ENCODE measurements at places on chromosomes 7 and 10.
A peak's percentile ranks its signal among the peaks of the same experiment; 100 is the strongest.

DNA sequence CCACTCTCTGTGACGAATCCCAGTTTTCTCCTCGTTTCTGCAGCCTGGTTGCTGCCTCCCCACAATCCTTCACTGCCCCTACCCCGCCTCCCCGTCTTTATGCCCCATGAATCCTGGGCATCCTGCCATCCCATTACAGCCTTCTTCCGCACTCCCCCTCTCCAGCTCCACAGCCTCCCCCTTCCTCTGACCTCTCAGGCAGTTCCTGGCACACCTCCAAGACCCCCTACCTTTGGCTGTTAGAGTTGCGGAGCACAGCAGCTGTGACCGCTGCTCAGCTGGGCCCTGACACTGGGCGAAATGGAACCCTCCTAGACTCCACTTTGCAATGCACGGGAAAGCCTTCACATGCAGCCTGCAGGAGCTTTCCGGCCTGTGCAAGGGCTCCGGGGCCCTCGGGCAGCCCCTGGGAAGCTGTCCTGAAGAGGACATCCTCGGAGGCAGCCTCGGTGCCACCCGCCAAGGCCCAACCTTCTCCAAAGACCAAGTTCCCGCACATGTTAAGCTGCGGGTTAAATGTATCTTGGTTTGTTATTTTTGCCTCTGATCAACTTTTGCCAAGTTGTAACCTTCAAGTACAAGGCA lies 400.7 kb upstream of the MKI67 start:
- DNase-seq = no peak

DNA sequence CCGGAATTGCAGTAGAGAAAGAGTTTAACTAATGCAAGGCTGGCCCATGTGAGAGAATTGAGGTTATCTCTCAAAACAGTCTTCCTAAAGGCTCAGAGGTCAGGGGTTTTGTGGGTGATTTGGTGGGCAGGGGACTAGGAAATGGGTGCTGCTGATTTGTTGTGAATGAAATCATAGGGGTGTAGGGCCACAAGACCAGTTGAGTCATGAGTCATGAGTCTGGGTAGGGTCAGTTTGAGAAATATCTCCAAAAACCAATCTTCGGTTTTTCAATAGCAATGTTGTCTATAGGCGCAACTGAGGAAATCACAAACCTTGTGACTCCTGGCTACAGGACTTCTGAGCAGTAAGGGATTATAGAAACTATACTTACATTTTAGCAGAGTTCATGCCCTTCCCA lies 460.0 kb upstream of the NRP1 start:
- no peak for DNase-seq

DNA sequence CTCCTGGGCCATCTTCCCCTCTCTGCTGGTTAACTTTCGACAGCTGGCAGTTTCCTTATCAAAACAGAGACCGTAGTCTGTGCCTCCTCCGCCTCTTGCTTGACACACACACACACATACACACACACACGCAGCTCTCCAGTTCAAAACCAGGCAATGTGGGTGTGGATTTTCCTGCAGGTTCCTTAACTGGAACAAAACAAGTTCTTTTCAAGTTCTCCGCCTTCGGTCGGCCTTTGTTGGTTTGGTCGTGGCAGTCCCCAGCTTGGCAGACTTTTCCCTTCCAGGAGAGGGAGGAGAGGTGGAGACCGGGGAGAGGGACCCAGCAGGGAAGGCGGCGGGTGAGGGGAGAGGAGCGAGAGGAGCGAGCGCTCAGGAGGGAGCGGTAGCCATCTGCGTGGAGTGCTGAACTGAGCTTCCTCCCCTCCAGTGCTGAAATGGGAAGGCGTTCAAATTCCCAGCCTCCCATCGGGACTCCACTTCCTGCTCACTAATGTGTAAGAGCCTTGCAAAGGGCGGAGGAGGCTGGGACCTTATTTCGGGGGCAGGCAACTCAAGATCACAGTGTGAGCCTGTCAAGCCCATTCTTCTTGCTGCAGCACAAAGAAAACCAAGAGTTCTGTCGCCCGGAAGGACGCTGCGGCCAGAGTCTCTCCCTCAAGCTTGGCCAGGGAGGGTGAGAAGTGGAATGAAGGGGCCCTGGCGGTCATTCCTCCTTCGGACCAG lies 120.6 kb downstream of the PRPF18 start:
- peak; percentile 78 for DNase-seq

DNA sequence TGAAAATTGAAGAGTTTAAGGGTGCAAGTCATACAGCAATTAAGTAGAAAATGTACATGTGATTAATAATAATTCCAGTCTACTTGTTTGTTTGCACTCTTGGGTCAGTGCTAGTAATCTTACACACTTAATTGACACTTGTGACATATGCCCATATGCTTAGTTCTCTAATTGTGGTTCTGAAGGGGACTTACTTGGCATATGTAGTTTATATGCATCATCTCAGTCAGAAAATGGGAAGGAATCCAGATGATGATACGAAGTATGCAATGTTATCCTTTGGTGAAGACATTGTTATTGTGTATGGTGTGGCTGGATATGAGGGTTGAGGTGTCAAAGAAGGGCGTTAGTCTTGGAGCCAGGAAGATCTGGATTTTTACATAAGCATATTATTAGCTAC lies 193.5 kb upstream of the HDAC9 start:
- DNase-seq = no peak

- no peak for DNase-seq
Measured at GRCh38 chr7:43099750-43100149, 12.7 kb upstream of the HECW1 start.

DNA sequence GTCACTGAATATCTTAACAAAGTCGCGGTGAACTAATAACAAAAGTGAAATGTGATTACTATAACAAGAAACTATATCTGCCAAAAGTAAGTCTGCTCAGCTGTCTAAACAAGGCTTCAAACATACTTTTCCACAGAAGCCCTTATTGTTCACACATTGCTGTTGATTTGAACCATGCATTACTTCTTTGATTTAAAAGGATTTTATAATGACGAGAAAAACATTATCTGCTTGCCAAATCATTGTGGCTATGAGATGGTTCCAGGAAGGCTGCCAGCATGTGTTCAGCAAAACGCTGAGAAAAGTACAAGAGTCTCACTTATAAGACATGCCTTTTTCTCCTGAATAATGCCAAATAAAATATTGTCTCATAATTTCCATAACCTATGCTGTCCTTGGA lies 24.4 kb downstream of the RNF133 start:
- no peak for DNase-seq

DNA sequence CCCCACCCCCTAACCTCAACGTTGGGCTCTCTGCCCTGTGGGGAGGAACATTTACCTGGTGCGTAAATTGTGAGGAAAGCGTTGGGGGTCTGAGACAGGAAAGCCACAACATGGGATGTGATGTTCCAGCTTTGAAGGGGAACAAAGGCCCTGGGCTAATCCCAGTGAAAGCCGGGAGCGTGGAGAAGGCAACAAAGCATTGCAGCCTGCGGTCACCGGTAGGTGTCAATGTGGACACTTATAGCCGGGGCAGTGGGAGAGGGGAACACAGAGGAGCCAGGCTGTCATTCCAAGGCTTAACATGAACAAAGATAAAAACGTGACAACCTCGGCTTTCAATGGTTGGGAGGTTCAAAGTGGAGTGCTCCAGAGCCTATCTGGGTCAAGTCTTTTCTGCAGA lies 12.7 kb downstream of the PTF1A start:
- DNase-seq = no peak

- DNase-seq = no peak
Measured at GRCh38 chr10:127195041-127195506, 1.3 kb downstream of the INSYN2A start.

DNA sequence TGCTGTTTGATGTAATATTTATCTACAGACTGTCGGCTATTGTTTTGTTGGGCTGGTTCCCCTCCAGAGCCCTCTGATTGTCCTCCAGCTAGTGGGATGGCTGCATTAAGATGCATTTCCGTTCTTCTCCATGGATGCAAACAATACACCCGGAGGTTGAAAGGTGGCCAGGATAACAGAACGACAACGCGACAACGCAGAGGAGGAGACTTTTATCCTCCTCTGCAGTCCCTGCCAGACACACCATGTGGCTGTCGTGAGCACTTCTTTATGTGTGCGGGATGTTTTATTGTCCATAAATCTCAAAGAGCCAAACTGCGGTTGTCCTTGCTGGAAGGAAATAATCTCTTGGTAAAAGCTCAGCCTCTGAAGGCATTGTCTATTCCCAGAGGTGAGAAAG lies 39.1 kb upstream of the TCERG1L start:
- DNase-seq = no peak

- no peak for DNase-seq
Measured at GRCh38 chr7:40909346-40909980, 774.7 kb downstream of the SUGCT start.

DNA sequence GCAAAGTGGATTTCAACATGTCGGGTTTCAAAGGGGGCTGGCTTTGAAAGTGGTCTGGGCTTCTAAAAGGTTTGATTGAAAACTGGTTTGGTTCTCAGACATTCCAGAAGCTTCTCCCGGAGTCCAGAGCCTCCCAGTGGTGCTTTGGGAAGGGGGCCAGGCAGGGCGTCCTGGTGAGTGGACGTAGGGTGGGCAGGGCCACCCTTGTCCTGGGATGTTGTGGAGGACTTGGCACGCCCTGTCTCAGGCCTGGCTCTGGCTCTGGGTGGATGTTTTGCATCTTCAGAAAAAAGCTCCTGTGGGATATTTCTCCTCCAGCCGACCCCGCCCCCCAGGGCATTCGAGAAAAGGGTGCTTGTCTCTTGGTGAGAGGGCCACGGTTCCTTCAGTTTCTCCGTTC lies 31.2 kb downstream of the GRIFIN start:
- no peak for DNase-seq

DNA sequence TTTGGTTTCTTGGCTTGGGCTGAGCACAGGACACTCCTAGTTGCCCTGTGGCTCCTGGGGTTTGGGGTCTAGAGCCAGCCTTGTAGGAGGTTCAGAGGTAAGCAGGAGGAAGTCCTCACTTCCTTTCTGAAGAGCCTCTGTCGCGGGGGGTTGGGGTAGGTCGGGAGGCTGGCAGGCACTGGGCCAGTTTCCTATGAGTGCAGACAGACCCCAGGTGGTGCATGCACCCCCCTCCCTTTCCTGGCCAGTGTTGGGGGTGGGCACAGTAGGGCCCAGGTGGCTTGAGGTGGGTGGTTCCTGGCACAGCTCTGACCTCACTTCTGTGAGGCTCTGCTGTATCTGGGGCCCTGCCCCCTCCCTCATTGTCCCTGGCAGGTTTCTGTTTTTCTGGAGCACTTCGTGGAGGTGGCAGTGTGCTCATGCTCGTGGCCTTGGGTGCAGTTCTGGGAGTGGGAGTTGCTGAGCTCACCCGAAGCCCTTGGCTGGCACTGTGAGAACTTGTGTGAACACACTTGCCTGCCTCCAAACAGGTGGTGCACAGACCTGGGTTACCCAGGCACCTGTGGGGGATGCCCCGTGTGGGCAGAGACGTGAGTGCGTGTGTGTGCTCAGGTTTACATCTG lies 1.8 kb downstream of the PALD1 start:
- DNase-seq = no peak

GRCh38 chr7:100063376-100063775 lies 13.8 kb downstream of the ZSCAN21 start:
- DNase-seq = no peak

DNA sequence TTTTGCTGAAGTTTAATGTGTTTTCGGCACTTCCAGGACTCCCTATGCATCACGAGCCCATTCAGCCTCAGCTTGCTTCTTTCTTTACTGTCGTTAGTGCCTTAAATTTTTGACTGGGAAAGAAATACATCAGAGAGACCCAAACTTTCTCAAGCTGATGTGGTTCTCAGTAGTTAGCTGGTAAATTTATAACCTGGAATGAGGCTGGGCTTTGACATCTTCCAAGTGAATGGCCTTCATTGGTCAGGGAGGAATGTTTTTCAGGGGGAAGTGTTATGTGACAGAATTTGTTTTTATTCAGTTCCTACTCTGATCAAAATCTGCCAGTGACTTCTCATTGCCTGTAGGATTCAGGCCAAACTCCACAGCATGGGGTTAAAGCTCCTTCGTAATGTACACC lies 296.9 kb downstream of the SORCS3 start:
- no peak for DNase-seq

- no peak for DNase-seq
Measured at GRCh38 chr7:117012696-117013095, 59.4 kb downstream of the ST7 start.

- DNase-seq = no peak
Measured at GRCh38 chr10:63236113-63236935, 103.2 kb downstream of the NRBF2 start.

GRCh38 chr10:105585753-105586152 lies 944.7 kb downstream of the SORCS3 start:
- DNase-seq = no peak

DNA sequence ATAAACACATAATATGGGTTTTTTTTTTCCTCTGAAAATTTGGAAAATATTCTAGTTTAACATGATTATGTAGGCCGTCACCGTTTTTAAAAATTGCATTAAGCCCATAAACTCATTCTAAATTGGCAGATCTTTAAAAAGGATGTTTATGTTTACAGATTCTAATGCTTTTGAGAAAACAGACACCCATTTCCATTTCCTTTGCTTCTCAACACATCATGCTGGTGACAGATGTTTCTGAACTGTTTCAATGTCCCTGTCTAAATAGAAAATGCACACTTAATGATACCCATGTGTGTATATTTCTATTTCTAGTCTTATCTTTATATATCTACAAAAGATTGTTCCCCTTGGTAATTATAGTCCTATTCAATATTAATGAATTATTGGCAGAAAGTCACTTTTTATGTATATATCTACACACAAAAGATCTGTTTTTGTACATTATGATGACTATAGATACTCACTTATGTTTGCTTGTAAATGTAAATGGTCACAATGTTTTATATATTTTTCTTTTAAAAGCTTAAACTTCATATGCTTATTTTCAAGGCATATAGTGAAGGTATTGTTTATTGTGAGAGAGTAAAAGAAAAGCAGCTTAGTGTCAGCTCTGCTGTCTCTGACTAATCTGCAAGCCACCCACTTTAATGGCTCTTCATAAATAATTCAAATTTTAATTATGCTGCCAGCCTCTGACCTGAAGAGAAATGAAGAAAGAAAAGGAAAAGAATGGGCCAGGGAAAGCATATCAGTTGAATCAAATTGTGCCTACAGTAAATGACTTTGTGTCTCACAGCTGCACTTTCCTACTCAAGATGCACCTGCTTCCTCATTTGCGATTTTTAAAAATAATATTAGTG lies 179.4 kb downstream of the CACNA2D1 start:
- no peak for DNase-seq
